ENCODE measurements at places on chromosomes 12 and 14.

DNA sequence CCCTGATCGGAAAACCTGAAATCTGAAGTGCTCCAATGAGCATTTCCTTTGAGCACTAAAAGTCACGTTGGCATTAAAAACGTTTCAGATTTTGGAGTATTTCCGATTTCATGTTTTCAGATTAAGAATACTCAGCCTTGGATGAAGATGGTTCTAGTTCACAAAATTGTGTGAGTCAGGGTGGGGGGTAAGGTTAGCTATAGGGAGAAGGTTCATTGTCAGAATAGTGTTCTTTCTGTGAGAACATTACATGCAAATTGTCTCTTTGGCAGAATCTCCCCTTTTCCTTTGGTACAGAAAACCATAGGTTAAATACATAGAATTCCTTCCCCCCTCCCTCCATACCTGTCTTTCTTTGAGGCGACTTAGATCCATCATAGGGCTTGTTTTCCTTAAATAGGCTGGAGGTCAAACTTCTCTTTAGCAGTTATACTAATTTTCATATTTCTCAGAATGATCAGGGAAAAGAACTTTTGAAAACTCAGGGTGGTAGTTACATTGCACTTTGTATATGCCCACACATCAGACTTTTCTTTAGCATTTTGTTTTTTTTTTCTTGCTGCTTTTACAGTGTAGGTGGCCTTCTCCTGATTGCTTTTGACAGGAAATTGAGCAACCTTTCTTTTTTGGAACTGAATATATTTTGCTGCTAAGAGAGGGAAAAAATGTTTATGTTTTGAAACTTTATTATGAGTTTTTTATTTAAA is 503.5 kb downstream of the PCNX1 start:
- no peak for DNase-seq

GRCh38 chr12:5522432-5523335 is 90.8 kb downstream of the NTF3 start:
- DNase-seq = no peak

DNA sequence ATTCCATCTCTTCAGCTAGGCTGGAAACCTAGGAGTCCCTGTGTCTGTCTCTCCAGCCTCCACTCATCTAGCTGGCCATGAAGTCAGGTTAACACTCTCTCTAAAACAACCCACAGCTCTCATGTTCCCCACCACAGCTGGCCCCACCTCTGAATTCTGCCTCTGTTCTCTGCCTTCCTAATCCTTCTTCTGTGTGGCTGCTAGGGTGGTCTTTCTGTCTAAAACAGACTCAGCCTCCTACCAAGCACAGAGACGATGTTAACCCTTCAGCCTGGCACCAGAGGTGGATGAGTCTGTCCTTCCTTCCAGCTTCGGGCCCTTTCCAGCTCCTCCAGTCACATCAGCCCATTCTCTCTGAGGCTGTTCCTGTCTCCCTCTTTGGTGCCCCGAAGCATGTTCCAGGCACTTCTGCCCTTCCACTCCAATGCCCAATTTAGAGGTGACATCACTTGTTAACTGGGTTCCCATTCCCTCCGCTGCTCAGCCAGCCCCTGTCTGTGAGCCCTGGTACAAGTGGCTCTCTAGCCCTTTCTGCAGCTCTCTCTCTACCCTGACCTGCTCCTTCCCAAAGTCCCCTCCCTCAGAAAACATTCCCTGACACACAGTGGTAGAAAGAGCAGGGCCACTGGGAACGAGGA is 9.1 kb downstream of the FIGNL2 start:
- no peak for DNase-seq

GRCh38 chr12:89267404-89267803 is 84.9 kb downstream of the DUSP6 start:
- no peak for DNase-seq

GRCh38 chr14:87286191-87286590 is 706.8 kb downstream of the GALC start:
- no peak for DNase-seq

- DNase-seq = no peak
These were observed 31.2 kb downstream of the PRB3 start for GRCh38 chr12:11238275-11238674.

DNA sequence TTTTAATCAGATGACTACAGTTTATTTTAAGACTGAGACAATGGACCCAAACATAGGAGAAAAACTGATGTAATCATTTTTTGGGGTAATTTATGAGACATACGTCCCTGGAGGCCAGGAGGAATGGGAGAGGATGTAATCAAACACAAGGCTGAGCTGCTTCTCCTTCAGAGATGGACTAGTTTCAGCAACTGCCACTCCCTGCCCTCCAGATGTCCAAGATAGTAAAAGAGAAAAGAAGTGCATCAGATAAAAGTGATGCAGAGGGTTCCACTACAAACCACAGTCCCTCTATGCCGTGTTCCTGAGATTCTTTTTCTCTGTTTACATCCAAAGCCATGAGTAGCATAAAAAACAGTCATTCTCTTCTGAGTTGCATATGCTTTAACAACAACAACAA is 101.1 kb downstream of the DACT1 start:
- no peak for DNase-seq

GRCh38 chr14:82422230-82422629 is 888.6 kb upstream of the SEL1L start:
- DNase-seq = no peak

- DNase-seq = no peak
These were observed 83.4 kb downstream of the ADCK1 start for GRCh38 chr14:77883131-77883846.

GRCh38 chr12:93347054-93347785 is 30.5 kb upstream of the NUDT4 start:
- DNase-seq = no peak

- no peak for DNase-seq
These were observed 48.2 kb downstream of the PLEKHA5 start for GRCh38 chr12:19177754-19178153.

DNA sequence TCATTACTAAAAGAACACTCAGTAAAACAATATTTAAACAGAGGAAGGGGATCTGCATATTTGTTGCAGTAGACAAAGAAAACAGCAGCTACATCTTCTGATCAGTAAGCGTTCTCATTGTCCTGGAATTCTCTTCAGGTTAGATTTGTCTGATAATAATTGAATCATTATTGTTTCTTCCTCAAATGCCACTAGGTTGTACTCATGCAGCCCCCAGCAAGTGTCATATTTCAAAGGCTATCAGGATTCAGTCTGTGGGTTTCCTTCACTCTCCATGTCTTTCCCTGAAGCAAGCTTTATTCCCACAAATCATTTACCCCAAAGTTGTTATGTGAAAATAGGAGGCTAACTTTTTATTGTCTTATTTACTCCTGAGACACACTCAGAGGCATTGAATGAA is 14.7 kb downstream of the PIK3C2G start:
- DNase-seq = no peak

- no peak for DNase-seq
These were observed 487.6 kb downstream of the FUT8 start for GRCh38 chr14:65900164-65900563.

DNA sequence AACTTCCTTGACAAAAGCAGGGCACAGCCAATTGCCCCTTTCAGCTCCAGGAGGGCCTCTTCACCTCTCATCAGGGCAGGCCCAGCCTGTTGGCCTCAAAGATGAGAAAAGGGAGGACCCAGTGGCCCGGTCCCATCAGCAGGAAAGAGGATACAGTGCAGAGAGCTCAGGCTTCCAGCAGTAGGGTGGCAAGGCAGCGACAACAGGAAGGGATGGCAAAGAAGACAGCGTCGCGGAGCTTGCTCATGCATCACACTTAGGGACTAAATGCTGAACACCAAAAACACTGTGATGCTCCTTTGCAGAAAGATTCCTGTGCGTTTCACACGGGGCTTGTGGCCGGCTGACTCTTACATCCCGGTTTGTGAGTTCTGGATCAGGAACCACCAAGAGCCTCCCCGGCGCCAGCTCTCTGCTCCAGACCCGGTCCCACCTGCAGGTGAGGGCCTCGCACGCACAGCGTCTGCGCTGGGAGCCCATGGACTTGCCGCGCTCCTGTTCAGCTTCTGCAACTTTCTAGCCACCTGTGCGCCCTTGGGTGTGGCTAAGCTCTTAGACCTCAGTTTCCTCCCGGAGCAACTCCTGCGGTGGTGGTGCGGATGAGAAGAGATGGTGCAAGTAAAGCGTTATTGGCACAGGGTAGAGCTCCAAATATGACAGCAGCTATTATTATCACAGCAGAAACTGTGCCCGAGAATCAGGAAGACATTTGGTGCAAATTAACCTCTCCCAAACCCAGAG is 15.3 kb upstream of the BCL7A start:
- DNase-seq = no peak

DNA sequence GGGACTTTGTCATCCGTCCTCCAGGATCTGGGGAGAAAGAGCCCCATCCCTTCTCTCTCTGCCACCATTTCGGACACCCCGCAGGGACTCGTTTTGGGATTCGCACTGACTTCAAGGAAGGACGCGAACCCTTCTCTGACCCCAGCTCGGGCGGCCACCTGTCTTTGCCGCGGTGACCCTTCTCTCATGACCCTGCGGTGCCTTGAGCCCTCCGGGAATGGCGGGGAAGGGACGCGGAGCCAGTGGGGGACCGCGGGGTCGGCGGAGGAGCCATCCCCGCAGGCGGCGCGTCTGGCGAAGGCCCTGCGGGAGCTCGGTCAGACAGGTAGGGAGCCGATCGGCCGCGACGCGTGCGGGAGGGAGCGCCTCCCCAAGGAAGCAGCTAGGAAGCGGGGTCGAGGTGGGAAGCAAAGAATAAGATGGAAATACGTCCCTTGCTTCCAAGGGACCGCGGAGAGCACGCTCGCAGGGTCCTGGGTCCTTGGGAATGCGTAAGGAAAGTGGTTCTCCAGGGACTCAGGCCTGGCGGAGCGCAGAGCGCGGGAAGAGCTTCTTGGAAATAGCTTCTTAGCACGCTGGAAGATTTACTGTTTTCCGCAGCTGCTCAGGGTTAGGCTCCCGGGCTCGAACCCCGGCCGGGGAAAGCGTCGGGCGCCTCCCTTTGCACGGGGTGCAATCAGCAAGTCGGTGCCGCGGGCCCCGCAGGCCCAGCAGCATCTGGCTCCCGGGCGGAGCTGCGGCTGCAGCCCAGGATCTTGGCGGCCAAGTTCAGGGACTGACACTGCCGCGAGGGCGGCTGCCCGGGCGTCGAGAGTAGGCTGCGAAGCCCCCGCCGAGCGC is 457 bp downstream of the SOCS2 start:
- peak; percentile 12 for DNase-seq

DNA sequence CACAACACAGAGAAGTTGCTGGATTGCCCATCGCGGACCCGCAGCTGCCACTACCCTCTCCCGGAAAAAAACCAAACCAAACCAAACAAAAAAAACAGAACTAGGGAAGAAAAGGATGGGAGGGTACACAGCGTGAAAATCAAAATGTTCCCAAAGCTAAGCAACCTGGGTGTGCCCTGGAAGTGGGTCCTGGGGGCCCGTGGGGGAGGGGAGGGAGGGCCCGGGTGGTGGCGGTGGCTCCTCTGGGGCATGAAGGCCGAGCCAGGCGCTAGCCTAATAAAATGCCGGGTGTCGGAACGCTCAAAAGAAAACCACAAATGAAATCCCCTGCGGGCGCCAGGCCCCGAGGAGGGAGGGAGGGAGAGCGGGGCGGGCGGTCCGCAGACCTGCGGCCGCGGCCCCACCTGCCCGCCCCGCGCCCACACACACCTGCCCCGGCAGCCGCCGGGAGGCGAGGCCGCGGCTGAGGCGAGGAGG is 787 bp downstream of the HECTD4 start:
- peak; percentile 2 for DNase-seq

DNA sequence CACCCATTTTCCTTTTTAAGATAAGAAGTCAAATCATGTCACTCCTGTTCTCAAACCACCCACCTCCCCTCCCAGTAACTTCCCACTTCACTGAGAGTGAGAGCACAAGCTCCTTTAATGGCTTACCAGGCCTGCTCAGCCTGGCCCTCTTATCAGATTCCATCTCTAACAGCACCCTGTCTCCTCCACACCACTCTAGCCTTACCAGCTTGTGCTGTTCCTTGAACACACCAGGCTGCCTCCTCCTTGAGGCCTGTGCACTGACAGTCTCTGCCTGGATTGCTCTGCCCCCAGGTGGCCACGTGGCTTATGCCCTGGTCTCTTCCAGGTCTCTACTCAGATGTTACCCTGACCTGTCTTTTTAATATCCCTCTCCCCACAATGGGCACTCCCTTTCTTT is 40.1 kb upstream of the EVL start:
- DNase-seq = no peak

DNA sequence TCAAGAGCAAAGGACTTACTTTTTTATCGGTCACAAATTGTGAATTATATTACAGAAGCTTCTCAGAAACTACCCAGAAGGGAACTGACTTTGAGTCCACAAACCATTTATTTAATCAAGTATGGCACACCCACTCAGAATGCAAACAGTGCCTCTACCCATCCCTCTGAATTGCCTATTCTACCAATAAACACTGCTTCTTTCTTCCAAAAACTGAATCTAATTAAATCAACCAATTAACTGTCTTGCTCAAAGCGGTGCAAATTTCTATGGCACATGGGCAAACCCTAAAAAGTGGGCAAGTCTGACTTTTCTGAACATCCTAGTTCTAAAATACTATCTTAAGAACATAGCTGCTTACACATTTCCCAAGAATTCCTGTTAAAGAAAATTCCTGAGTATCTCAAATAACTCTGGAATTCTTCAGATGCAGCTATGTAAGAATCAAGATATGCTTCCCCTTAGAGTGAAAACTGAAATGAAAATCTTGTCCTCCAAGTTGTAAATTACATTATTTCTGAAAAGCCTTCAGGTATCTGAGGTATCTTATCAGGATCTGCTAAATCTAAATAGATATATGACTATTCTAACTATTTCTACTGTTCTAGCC is 4.3 kb downstream of the SPTLC2 start:
- DNase-seq = no peak

- DNase-seq = no peak
These were observed 132.8 kb upstream of the CPM start for GRCh38 chr12:69065775-69066174.

GRCh38 chr12:47941475-47941780 is 22.0 kb upstream of the TMEM106C start:
- no peak for DNase-seq

DNA sequence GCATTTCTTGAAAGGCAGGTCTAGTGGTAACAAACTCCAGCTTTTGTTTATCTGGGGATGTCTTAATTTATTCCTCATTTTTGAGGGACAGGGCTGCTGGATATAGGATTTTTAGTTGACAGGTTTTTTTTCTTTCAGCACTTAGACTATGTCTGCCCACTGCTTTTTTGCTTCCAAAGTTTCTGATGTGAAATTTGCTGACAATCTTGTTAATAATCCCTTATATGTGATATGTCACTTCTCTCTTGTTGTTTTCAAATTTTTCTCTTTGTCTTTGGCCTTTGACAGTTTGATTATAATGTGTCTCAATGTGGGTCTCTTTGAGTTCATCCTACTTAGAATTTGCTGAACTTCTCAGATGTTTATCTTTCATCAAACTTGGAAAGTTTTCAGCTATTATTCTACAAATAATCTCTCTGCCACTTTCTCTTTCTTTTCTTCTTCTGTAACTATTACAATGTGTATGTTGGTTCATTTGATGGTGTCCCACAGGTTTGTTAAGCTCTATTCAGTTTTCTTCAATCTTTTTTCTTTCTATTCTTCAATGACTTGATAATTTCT is 9.8 kb downstream of the ATL1 start:
- DNase-seq = no peak

- DNase-seq = no peak
These were observed 86.6 kb downstream of the KITLG start for GRCh38 chr12:88493636-88494035.

- no peak for DNase-seq
These were observed 61.1 kb upstream of the TMEM132D start for GRCh38 chr12:129964826-129965457.

GRCh38 chr12:126397071-126397581 is 1331.9 kb downstream of the AACS start:
- DNase-seq = no peak

GRCh38 chr14:31339743-31340142 is 80.6 kb downstream of the HEATR5A start:
- no peak for DNase-seq

Data from activated CD4-positive, alpha-beta T cell treated with anti-CD3 and anti-CD28 coated beads, Interleukin-2, amount 50 U/mL, for 4 hours (primary cell).